Ecto neural progenitor cell (in vitro differentiated cells): ENCODE measurements at places on chromosomes 7 and 10.
A peak's percentile ranks its signal among the peaks of the same experiment; 100 is the strongest.

DNA sequence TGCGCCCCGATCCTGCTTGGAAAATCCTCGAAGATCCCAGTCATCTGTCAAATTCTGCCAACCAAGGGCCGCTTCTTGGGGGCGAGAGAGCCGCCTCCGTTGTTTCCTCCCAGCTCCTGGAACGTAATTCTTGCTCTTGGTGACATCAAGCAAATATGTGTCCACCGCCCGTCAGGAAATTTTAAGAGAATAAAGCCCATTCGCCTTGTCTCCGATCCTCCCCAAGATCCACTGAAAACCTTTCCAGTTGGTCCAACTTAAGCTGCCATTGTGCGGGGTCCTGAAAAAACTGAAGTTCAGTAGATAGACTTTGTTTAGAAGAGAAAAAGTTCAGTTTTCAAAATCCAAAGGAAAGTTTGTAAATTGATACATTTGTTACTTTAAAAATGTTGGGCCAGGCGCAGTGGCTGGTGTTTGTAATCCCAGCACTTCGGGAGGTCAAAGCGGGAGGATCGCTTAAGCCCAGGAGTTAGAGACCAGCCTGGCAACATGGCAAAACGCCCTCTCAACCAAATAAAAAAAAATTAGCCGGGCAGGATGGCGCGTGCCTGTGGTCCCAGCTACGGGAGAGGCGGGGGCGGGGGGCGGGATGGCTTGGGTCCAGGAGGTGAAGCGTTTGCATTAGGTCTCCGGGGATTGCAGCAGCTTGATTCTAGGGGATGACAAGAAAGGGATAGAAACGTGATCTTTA lies 1.0 kb upstream of the ZNF800 start:
- DNase-seq: peak; percentile 49

DNA sequence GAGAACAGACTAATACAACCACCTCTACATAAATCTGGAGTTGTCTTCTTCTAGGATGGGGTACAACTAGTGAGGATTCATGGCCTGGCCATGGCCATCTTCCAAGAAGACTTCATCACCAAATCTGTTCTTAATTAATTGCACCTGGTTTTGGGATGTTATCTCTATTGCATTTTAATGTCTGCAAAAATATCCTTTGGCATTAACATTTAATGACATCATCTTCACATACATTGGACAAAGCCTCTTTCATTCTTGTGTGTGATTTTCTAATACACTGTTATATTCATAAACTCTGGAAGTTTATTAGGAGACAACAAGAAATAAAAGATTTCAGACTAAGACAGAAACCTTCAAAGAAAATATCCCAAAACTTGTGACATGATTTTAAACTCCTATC lies 124.2 kb upstream of the ABCB5 start:
- DNase-seq: no peak

DNA sequence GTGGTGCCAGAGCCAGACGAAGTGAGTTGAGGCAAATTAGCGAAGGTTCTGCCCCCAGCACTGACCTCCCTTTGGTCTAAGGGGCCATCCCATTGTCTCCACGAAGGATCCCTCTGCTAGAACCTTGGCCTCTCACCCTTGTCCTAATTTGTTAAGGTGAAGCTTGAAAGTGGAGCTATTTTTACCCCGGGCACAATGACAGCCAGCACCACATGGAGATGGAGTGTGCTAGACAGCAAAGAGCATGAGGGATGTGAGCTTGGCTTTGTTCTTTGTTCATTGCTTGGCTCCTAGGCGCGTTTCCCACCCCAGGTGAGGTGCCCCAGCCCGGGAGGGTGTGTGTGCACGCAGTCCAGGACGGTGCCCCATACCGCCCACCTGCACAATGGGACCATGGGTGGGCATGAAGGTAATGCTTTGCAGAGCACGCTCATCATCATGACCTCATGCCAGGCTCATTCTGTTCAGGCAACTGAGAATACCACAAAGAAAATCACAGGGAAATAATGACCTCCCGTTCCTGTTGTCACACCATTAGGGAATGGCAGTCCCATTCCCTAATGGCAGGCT lies 361.0 kb upstream of the FZD8 start:
- DNase-seq: no peak

DNA sequence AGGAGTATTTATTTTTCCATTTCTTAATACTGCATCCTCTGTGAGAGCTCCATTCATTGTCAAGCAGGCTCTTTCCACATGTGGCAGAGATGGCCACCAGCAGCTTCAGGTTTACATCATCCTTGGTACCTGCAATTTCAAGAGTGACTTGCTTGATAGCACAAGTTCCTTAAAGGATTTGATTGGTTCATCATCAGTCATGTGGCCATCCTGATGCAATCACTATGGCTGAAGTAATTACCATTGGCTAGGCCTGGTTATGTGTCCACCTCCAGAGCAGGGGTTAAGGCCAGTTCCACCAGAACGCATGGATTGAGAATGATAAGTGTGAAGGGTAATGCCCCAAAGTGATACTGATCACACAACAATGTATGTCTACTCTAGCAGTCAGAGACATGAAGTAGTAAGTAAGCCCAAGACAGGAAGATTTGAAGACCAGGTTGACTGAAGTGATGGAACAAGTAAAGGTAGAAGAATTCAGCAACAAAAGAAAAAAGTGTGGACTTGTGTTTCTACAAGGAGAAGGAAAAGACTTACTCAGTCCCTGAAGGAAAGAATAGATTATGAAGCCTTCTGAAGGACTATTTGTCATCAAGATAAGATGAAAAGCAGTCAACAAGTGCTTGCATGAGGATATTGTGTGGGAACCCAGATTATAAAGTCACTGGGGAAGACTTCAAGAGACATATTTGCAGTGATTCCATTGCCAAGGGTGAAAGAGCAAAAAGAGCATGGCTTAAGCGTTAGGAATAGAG lies 26.4 kb upstream of the PRKAR2B start:
- DNase-seq: no peak

DNA sequence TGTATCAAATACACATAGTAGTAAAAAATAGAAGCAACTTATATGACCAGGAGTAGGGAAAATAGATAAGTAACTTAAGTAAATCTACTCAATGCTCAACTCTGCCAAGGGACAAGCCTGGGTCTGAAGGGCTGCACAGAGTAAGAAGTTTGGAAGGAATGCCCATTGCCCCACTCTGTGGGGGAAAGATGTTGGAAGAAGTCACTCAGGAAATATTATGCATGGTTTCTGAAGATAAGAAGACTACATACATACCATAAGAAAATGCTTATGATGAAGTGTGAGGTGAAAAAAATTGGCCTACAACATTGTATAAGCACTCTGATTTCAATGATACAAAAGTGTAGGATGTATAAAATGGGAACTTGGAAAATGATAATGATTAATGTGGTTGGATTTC lies 54.0 kb downstream of the LAMB4 start:
- no peak for DNase-seq

GRCh38 chr10:97943294-97943693 lies 87.1 kb downstream of the CRTAC1 start:
- no peak for DNase-seq

DNA sequence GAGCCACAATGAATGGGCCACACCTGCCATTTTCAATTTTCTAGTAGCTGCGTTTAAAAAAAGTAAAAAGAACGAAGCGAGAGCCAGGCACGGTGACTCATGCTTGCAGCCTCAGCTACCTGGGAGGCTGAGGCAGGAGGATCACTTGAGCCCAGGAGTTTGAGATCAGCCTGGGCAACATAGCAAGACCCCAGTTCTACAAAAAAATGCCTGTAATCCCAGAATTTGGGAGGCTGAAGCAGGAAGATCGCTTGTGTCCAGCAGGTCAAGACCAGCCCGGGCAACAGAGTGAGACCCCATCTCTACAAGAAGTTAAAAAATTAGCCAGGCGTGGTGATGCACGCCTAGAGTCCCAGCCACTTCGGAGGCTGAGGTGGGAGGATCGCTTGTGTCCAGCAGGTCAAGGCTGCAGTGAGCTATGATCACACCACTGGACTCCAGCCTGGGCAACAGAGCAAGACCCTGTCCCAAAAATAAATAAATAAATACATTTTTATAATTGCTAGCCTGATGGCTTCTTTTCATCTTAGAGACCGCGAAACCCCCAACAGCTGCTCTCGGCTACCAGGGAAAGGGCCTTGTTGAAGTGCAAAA lies 32.1 kb downstream of the MICALL2 start:
- no peak for DNase-seq

- DNase-seq: no peak
These were observed 95.7 kb downstream of the DGKB start for GRCh38 chr7:14806891-14807290.

DNA sequence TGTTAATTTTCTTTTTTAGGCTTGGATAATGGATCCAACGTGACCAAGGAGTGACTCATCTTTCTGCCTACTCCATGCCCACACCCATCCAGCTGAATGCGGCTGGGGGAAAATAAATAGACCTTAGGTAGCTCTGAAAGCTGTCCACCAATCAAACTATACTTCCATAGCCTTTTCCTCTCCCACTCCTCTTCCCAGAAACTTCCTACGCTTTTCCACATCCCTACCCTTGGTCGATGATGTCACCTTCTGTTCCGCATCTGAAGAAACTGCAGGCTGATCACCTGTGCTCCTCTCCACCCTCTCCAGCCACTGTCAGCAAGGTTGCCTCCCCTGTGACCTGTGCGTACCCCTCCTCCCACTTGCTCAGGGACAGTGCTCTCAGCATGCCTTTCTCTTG lies 359.8 kb upstream of the KLF6 start:
- no peak for DNase-seq

DNA sequence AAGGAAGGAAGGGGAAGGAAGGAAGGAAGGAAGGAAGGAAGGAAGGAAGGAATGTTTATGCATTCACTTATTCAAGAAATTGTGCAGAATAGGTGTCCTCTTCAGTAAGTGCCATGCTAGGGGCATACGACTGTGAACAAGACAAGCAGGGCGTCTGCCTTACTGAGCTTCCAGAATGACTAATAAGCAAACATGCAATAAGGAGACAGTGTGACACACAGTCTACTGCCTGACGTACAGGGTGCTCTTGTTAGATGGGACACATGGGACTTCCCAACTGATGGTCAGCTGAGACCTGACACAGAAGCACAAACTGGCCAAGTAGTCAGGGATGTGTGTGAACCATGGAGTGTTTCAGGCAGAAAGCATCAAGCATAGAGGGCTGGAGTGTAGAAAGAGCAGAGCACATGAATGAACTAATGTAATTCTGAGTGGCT lies 18.2 kb downstream of the DNAJC12 start:
- DNase-seq: no peak

DNA sequence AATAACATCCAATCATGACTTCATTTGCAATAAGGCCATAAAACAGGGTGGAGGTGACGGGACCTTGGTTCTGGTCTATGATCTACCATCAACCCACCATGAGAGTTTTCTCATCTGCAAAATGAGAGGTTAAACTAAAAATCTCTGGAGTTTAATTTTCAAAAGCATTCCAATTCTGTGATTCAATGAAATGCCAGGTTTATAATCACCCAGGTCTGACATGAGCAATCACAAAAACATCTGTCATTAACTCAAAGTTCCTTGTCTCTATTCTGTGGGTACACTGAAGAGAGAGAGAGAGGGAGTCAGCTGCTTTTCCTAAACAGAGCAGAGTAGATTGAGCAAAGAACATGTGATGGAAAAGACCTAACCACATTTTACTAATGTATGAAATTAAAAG lies 75.4 kb downstream of the NUDCD3 start:
- no peak for DNase-seq

GRCh38 chr10:89431977-89432376 lies 17.6 kb downstream of the IFIT5 start:
- DNase-seq: no peak
